ENCODE measurements at places on chromosomes 5 and 9.

GRCh38 chr5:21087766-21088165 lies 1099.8 kb upstream of the CDH18 start:
- no peak overlapping the region for H3K4me3 ChIP-seq
- no peaks in the 10 kb centered on the region for H3K27me3 ChIP-seq
- H3K4me1 ChIP-seq = no peaks in the 10 kb centered on the region
- no peaks in the 10 kb centered on the region for H3K36me3 ChIP-seq
- H3K27ac ChIP-seq = no peak overlapping the region
- DNase-seq = no peak

GRCh38 chr5:168086746-168087145 lies 204.7 kb upstream of the WWC1 start:
- no peak overlapping the region for H3K27ac ChIP-seq
- H3K4me3 ChIP-seq = no peak overlapping the region
- H3K27me3 ChIP-seq = no peaks in the 10 kb centered on the region
- H3K4me1 ChIP-seq = peaks cover 4% of the 10 kb centered on the region
- no peak for DNase-seq

DNA sequence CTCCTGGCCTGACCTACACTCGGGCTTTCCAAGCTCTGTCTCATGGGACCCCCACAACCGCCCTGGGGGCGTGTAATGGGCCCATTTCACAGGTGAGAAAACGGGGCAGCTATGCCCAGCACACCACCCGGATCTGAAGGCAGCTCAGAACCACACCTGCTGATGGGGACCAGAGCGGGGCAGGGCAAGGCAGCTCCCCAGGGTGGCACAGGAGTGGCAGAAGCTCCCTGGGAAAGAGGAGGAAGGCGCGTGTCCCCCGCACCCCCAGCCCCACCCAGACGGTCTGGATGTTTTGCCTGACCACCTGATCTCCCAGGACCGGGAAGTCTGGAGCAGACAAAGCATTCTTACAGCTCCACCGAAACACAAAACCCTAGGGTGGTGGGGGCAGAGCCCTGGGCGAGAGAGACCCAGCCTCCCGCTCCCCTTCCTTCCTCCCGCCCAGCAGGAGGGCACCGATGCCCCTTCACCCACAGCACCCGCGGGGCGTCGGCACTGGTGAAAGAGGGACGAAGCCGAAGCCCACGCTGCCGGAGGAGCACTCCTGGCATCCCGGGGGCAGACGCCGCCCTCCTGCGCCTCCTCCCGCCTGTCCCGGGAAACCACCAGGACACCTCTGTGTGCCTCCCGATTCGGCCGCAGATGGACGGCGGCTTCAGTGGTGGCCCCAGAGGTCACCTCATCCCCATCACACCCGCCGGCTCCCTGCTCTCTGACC lies 14.5 kb downstream of the NOTCH1 start:
- peaks cover 27% of the 10 kb centered on the region for H3K4me1 ChIP-seq
- H3K27me3 ChIP-seq = peaks cover 4% of the 10 kb centered on the region
- no peaks in the 10 kb centered on the region for H3K36me3 ChIP-seq
- no peak overlapping the region for H3K27ac ChIP-seq

GRCh38 chr5:54649041-54649504 lies 131.5 kb downstream of the SNX18 start:
- H3K36me3 ChIP-seq = peaks cover 4% of the 10 kb centered on the region
- no peak for DNase-seq
- H3K27me3 ChIP-seq = no peaks in the 10 kb centered on the region

GRCh38 chr5:113612060-113612496 lies 98.6 kb downstream of the YTHDC2 start:
- no peaks in the 10 kb centered on the region for H3K4me1 ChIP-seq
- H3K27ac ChIP-seq = no peak overlapping the region
- no peak for DNase-seq
